Sigmoid colon (tissue), 7 donors: ENCODE measurements at places on chromosomes 12 and 14. TPM values are rescaled to one million over a fixed set of nuclear protein-coding genes. Genes with fewer than 3 reads are reported as not detected.

The FAM90A1 gene
- not detected for polyA plus RNA-seq

The RD3L gene
- polyA plus RNA-seq: not detected

The GCH1 gene
- 18.7 TPM for polyA plus RNA-seq

DNA sequence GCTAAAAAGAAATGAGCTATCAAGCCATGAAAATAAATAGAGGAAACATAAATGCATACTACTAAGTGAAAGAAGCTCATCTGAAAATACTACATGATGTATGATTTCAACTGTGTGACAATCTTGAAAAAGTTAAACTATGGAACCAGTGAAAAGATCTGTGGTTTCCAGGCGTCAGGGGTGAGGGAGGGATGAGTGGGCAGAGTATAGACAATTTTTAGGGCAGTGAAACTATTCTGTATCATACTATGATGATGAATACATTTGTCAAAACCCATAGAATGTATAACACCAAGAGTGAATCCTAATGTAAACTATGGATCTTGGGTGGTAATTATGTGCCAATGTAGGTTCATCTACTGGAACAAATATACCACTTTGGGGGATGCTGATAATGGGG is 21.3 kb downstream of the SPX start:
- no peaks in the 10 kb centered on the region for H3K27me3 ChIP-seq
- H3K36me3 ChIP-seq: no peaks in the 10 kb centered on the region
- H3K4me1 ChIP-seq: no peaks in the 10 kb centered on the region
- DNase-seq: no peak
- no peak overlapping the region for H3K4me3 ChIP-seq
- H3K27ac ChIP-seq: no peak overlapping the region

- H3K36me3 ChIP-seq: no peaks in the 10 kb centered on the region
- DNase-seq: no peak
- H3K4me3 ChIP-seq: peak overlapping the region; percentile 25
- peak overlapping the region; percentile 85 for H3K27ac ChIP-seq
- peaks cover 60% of the 10 kb centered on the region for H3K4me1 ChIP-seq
These were observed 75.2 kb downstream of the PITPNM2 start for GRCh38 chr12:123075646-123076171.

GRCh38 chr12:55847033-55847432 is 4.3 kb upstream of the MMP19 start:
- peak overlapping the region; percentile 84 for H3K27ac ChIP-seq
- H3K36me3 ChIP-seq: no peaks in the 10 kb centered on the region
- H3K27me3 ChIP-seq: no peaks in the 10 kb centered on the region

DNA sequence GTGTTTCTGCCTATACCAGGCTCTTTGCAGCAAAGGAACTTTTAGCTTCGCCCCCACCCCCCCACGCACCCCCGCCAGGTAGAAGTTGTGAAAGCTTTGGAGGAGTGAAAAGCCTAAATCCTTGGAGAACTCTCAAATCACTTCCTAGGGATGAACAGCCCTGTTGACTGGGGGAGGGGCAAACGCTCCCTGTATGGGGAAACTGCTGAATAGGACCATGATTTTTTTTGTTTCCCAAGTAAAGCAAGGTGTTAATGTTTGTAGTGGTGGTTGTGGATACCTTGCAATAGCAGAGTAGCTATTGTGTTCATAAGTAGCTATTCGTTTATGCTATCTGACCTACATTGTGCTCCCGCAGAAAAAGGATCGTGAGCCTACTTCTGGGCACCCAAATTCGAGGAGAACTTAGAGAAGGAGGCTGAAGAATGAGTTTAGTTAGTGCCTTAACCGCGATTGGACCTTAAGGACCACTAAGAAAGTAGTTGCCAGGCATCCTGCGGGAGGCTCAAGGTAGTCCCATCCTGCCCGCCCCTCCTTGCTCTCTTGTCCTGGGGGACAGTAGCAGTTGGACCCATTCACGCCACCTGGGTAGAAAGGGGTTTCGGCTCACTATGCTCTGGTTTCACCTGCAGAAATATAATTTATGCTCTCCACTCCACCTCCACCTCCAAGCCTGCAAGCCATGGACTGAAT is 901 bp upstream of the NFKBIA start:
- peak overlapping the region; percentile 94 for H3K4me3 ChIP-seq
- peaks cover 33% of the 10 kb centered on the region for H3K4me1 ChIP-seq
- H3K27ac ChIP-seq: peak overlapping the region; percentile 97
- H3K27me3 ChIP-seq: no peaks in the 10 kb centered on the region
- peaks cover 32% of the 10 kb centered on the region for H3K36me3 ChIP-seq

GRCh38 chr14:64857979-64858744 is 21.5 kb downstream of the SPTB start:
- no peaks in the 10 kb centered on the region for H3K36me3 ChIP-seq
- no peak for DNase-seq
- no peaks in the 10 kb centered on the region for H3K27me3 ChIP-seq
- H3K4me1 ChIP-seq: no peaks in the 10 kb centered on the region
- H3K4me3 ChIP-seq: no peak overlapping the region
- H3K27ac ChIP-seq: no peak overlapping the region

DNA sequence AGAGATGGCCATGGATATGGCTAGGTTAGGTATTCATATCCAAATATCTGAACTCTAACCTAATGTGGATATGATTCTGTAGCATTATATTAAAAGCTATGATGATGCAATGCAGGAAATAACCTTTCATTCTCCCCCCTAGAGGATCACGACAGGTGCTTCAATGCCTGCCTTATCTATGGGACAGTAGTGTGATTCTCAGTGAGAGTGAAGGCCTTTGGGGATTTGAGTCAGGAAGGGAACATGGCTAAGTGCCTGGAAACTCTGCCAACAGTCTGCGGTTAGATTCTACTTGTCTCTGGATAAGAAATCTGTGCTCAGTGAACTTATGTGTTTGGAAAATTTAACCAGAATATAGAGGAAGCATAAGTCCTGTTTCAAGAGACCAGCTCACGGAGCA is 81.8 kb downstream of the SLC38A1 start:
- H3K36me3 ChIP-seq: no peaks in the 10 kb centered on the region
- no peaks in the 10 kb centered on the region for H3K27me3 ChIP-seq
- peak; percentile 75 for DNase-seq
- H3K27ac ChIP-seq: no peak overlapping the region

DNA sequence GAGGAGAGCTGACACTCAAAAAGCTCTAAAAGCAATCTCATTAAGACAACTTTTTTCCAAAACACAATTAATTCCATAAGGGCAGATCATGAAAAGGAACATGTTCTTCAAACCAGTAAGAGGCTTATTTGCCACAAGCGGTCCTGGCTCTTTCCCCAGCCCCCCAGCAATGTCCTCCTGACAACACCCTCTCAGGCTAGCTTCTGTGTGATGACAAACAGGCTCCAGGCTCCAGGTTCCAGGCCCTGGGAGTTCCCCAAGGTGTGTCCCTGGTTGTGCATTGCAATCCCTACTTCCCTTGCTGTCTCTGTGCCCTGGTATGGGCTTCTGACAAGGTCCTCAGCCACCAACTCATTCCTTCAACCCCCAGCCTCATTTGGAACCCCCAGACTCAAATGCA is 8.9 kb downstream of the HVCN1 start:
- H3K27ac ChIP-seq: no peak overlapping the region
- no peak for DNase-seq
- no peaks in the 10 kb centered on the region for H3K4me1 ChIP-seq
- H3K36me3 ChIP-seq: no peaks in the 10 kb centered on the region

- H3K36me3 ChIP-seq: no peaks in the 10 kb centered on the region
- no peak for DNase-seq
- H3K27me3 ChIP-seq: no peaks in the 10 kb centered on the region
- no peak overlapping the region for H3K27ac ChIP-seq
These were observed 62.3 kb downstream of the SINHCAF start for GRCh38 chr12:31263661-31264060.

DNA sequence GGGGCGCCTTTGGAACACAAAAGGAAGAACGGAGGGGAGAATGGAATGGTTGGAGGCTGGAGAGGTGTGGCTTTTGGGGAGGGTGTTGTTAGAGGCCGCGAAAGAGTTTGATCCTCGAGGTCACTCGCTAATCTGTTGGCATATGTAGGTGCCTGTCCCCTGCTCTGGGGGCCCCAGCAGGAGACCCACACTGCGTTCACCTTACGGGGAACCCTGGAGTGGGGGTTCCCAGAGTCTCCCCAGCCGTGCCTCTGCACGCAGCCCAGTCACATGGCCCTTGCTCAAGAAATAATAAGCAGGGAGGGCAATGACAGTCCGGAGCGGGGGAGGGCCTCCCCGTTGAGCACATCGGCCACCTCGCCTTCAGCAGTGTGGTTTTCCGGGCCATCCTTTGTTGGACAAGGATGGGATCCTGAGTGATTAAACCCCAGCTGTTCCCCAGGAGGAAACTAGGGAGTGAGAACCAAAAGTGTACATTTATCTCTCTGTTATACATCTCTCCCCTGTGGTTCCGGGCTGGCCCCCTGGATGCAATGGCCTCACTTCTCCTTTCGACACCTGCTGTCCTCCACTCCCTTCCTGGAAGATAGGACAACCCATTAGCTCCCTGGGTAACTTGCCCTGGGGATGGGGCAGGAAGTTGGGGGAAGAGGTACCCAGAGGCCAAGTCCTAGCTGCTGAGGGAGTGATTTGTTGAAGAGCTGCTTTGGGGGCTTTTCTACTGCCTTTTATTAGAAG is 1.3 kb downstream of the PLEKHG3 start:
- H3K36me3 ChIP-seq: no peaks in the 10 kb centered on the region
- H3K4me1 ChIP-seq: peaks cover 61% of the 10 kb centered on the region
- H3K27ac ChIP-seq: peak overlapping the region; percentile 95
- DNase-seq: peak; percentile 80
- H3K27me3 ChIP-seq: no peaks in the 10 kb centered on the region

DNA sequence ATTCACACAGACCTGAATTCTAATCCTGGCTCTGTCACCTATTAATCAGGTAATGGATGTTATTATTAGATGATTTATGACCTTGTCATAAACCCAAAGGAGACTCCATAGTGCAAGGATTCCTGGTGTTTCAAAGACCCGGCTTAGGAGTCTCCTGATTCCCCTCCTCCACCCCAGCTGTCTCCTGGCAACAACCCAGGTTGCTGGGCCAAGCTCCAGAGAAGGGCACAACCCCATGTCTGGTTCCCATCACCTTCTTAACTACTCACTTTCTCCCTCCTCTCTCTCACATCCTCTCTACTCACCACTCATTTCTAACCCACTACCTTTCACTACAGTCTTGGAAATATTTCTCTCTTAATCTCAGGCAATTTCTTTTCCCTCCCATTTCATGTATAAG is 41.6 kb downstream of the RHOJ start:
- H3K4me3 ChIP-seq: no peak overlapping the region
- H3K4me1 ChIP-seq: peaks cover 66% of the 10 kb centered on the region

- peaks cover 5% of the 10 kb centered on the region for H3K4me1 ChIP-seq
- no peaks in the 10 kb centered on the region for H3K27me3 ChIP-seq
These were observed 115.5 kb downstream of the DYRK2 start for GRCh38 chr12:67764055-67764454.

- no peaks in the 10 kb centered on the region for H3K4me1 ChIP-seq
- no peaks in the 10 kb centered on the region for H3K36me3 ChIP-seq
- no peaks in the 10 kb centered on the region for H3K27me3 ChIP-seq
- H3K4me3 ChIP-seq: no peak overlapping the region
These were observed 139.3 kb upstream of the PRMT8 start for GRCh38 chr12:3351731-3352130.

DNA sequence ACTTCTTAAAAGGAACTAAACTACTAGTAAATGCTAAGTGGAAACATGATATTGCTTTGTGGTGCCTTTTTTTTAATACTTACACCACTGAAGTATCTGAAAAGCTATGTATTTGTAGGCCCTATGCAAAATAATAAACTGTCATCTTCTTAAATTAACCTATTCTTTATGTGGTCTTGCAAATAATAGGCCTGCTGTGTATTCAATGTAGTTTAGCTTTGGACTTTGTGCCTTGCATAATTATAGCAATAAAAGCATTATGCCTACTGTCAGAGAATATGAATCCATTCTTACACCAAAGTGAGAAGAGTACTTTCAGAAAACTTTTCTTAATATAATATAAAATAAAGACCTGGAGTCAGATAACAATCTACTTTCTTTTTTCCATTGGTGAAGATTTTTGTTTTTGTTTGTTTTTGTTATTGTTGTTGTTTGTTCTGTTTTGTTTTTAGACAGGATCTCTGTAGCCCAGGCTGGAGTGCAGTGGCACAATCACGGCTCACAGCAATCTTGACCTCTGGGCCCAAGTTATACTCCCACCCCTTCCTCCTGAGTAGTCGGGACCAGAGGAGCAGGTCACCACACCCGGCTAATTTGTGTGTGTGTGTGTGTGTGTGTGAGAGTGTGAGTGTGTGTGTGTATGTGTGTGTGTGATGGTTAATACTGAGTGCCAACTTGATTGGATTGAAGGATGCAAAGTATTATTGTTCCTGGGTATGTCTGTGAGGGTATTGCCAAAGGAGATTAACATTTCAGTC is 213.8 kb downstream of the SLC6A15 start:
- no peak for DNase-seq
- H3K4me3 ChIP-seq: no peak overlapping the region
- H3K27ac ChIP-seq: no peak overlapping the region
- no peaks in the 10 kb centered on the region for H3K36me3 ChIP-seq
- H3K27me3 ChIP-seq: no peaks in the 10 kb centered on the region
- no peaks in the 10 kb centered on the region for H3K4me1 ChIP-seq

DNA sequence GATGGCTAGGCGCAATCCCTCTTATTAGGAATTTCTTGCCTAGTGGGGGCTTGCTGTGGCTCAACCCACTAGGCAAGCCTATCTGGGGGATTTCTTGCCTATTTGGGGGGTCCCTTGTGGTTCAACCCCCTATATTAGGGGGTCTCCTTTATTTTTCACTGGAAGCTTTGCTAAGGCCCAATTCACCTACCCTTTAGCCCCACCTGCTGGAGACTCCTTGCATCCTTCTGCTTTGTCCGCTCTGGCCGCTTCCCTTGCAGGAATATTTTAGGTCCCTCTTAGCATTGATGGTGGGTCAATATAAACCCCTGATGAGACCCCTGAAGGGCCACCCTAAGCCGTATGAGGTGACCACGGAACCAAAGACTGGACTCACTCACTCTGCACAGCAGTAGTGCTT is 1552.1 kb downstream of the AACS start:
- no peaks in the 10 kb centered on the region for H3K36me3 ChIP-seq
- no peak overlapping the region for H3K4me3 ChIP-seq
- H3K4me1 ChIP-seq: no peaks in the 10 kb centered on the region
- no peak overlapping the region for H3K27ac ChIP-seq
- DNase-seq: no peak
- H3K27me3 ChIP-seq: no peaks in the 10 kb centered on the region

GRCh38 chr12:70366581-70367257 is 629 bp downstream of the KCNMB4 start:
- peaks cover 23% of the 10 kb centered on the region for H3K27me3 ChIP-seq
- no peaks in the 10 kb centered on the region for H3K36me3 ChIP-seq
- peaks cover 23% of the 10 kb centered on the region for H3K4me1 ChIP-seq
- H3K4me3 ChIP-seq: peak overlapping the region; percentile 56
- peak overlapping the region; percentile 47 for H3K27ac ChIP-seq
- DNase-seq: peak; percentile 64

DNA sequence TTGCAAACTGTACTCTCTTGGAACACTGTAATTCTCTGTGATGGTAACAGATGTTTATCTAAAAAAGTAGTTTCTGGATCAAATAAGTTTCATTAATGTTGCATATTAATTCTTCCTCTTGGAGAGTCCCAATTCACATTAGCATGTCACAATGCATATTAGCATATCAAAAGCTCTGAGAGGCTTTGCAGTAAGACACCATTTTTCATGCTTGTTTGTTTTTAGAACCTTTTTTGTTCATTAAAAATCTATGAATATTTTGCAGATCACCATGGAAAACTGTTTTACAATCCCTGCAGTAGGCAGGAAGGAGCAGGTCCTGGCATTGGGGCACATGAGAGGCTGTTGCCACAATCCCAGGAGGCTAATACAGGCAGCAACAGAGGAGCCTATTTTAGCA is 180.7 kb downstream of the KCNH5 start:
- H3K36me3 ChIP-seq: no peaks in the 10 kb centered on the region
- H3K27me3 ChIP-seq: no peaks in the 10 kb centered on the region
- no peaks in the 10 kb centered on the region for H3K4me1 ChIP-seq
- no peak overlapping the region for H3K4me3 ChIP-seq
- DNase-seq: no peak

- peaks cover 50% of the 10 kb centered on the region for H3K4me1 ChIP-seq
- no peak for DNase-seq
- H3K27me3 ChIP-seq: no peaks in the 10 kb centered on the region
- H3K27ac ChIP-seq: peak overlapping the region; percentile 93
These were observed 471 bp downstream of the MTRFR start for GRCh38 chr12:123233505-123234308.
